H9 (cell line): ENCODE measurements at places on chromosomes 4 and X. TPM values are rescaled to one million over a fixed set of nuclear protein-coding genes. Genes with fewer than 3 reads are reported as not detected.

GRCh38 chr4:6747294-6748051 lies 31.5 kb downstream of the BLOC1S4 start:
- H3K27me3 ChIP-seq = no peaks in the 10 kb centered on the region
- H3K36me3 ChIP-seq = no peaks in the 10 kb centered on the region
- DNase-seq = no peak
- H3K27ac ChIP-seq = no peak overlapping the region
- H3K4me1 ChIP-seq = no peaks in the 10 kb centered on the region
- H3K4me3 ChIP-seq = no peak overlapping the region; the same call in 2 of the 3 replicates

DNA sequence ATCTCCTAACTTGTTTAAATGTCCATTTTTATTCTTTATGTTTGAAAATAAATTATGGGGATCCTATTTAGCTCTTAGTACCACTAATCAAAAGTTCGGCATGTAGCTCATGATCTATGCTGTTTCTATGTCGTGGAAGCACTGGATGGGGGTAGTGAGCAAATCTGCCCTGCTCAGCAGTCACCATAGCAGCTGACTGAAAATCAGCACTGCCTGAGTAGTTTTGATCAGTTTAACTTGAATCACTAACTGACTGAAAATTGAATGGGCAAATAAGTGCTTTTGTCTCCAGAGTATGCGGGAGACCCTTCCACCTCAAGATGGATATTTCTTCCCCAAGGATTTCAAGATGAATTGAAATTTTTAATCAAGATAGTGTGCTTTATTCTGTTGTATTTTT lies 27.6 kb downstream of the NUDT6 start:
- no peak overlapping the region for H3K27ac ChIP-seq
- DNase-seq = no peak
- H3K27me3 ChIP-seq = no peaks in the 10 kb centered on the region
- H3K36me3 ChIP-seq = peaks cover 63% of the 10 kb centered on the region

GRCh38 chr4:96315815-96316214 lies 475.9 kb downstream of the PDHA2 start:
- no peaks in the 10 kb centered on the region for H3K27me3 ChIP-seq
- H3K4me3 ChIP-seq = no peak overlapping the region
- H3K4me1 ChIP-seq = no peaks in the 10 kb centered on the region; the same call in 1 of the 2 replicates
- H3K27ac ChIP-seq = no peak overlapping the region
- no peak for DNase-seq
- H3K36me3 ChIP-seq = no peaks in the 10 kb centered on the region

Gene TEC
- total RNA-seq = 1.7 and 1.8 TPM in 2 replicates

DNA sequence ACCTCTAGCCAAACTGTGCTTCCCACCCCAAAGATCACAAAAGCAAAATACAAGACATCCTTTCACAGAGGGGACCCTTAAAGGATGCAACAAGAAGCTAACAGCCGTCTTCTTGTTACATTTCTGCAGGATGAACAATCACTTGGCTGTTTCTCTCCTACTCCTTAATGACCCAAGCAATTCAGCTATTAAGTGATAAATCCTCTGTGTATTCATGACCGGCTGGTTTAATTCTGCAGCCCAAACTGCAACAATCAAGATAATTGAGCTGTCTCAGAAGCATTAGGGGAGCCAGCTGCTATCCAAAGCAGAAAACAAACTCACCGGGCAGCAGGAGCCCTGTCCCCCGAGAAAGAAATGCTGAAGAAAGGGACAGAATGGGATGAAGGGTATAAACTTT lies 85.9 kb upstream of the ACSL4 start:
- H3K4me1 ChIP-seq = peaks cover 8% of the 10 kb centered on the region; the same call in 1 of the 2 replicates
- no peaks in the 10 kb centered on the region for H3K36me3 ChIP-seq
- H3K27ac ChIP-seq = no peak overlapping the region
- H3K4me3 ChIP-seq = no peak overlapping the region
- DNase-seq = no peak

- no peaks in the 10 kb centered on the region; the same call in 2 of the 3 replicates for H3K36me3 ChIP-seq
- no peak overlapping the region for H3K27ac ChIP-seq
Observed at GRCh38 chr4:117545039-117545438, 459.7 kb upstream of the TRAM1L1 start.

Gene MFSD8
- 24.0 and 24.8 TPM in 2 replicates for total RNA-seq

Gene PRMT9
- 10.0 and 10.5 TPM in 2 replicates for total RNA-seq
